ENCODE measurements at places on chromosomes 13 and 19. TPM values are rescaled to one million over a fixed set of nuclear protein-coding genes. Genes with fewer than 3 reads are reported as not detected.

Gene AP2S1
- total RNA-seq: 103 TPM

Gene RTBDN
- not detected for total RNA-seq

Gene CLIP3
- total RNA-seq: 10.7 TPM

Gene TDRD12
- total RNA-seq: 0.96 TPM

Gene YJU2
- 17.6 TPM for total RNA-seq

Gene TLE2
- total RNA-seq: 101 TPM

Gene TMPRSS9
- total RNA-seq: not detected

Gene CCNA1
- not detected for total RNA-seq

Gene C5AR1
- 14.3 TPM for total RNA-seq

Gene GRIN3B
- total RNA-seq: not detected

Gene ONECUT3
- total RNA-seq: not detected

GRCh38 chr19:44847144-44848035, 1.3 kb downstream of the NECTIN2 start:
- DNase-seq: peak; percentile 87

- DNase-seq: peak; percentile 72
Measured at GRCh38 chr19:2798733-2799132, 13.4 kb downstream of the THOP1 start.

DNA sequence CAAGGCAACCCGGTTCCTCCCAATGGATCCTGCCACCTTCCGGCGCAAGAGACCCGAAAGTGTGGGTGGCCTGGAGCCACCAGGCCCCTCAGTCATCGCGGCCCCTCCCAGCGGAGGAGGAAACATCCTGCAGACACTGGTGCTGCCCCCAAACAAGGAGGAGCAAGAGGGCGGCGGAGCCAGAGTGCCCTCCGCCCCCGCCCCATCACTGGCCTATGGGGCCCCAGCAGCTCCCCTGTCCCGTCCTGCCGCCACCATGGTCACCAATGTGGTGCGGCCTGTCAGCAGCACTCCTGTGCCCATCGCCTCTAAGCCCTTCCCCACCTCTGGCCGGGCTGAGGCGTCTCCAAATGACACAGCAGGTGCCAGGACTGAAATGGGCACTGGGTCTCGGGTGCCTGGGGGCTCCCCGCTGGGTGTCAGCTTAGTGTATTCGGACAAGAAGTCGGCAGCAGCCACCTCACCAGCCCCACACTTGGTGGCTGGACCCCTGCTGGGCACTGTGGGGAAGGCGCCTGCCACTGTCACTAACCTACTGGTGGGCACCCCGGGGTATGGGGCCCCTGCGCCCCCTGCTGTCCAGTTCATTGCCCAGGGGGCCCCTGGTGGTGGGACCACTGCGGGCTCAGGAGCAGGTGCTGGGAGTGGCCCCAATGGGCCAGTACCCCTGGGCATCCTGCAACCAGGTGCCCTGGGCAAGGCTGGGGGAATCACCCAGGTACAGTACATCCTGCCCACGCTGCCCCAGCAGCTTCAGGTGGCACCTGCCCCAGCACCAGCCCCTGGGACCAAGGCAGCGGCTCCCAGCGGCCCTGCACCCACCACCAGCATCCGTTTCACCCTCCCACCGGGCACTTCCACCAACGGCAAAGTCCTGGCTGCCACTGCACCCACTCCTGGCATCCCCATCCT, 11.2 kb upstream of the PRR19 start:
- DNase-seq: no peak

DNA sequence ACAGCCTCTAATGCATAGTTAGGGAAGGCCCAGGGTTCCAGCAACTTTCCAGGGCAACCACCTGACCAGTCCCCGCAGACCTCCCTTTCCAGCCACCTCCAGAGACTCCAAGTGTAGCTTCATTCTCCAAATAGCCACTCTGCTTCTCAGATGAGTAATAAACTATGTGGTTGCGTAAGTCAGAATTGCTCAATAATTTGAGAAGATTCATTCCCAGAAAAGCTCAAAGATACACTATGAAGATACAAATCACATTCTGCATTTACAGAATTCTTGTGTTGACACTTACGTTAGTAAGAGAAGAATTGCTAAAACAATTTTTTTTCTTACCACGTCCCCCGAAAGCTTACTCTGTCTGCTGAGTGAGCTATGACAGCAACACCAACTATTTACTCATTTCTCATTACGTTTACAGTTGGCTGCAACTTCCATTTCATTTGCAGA, 8.2 kb upstream of the LATS2 start:
- DNase-seq: no peak

GRCh38 chr13:35961461-35962220, 169.5 kb downstream of the DCLK1 start:
- no peak for DNase-seq

- DNase-seq: no peak
Measured at GRCh38 chr19:5664515-5664914, 15.8 kb downstream of the MICOS13 start.

- DNase-seq: peak; percentile 93
Measured at GRCh38 chr19:19203012-19203856, at the start of gene NR2C2AP. Gene NR2C2AP, minus strand, starts transcription at chr19:19203414. Its CDS starts 354 bp downstream, at chr19:19203060.

DNA sequence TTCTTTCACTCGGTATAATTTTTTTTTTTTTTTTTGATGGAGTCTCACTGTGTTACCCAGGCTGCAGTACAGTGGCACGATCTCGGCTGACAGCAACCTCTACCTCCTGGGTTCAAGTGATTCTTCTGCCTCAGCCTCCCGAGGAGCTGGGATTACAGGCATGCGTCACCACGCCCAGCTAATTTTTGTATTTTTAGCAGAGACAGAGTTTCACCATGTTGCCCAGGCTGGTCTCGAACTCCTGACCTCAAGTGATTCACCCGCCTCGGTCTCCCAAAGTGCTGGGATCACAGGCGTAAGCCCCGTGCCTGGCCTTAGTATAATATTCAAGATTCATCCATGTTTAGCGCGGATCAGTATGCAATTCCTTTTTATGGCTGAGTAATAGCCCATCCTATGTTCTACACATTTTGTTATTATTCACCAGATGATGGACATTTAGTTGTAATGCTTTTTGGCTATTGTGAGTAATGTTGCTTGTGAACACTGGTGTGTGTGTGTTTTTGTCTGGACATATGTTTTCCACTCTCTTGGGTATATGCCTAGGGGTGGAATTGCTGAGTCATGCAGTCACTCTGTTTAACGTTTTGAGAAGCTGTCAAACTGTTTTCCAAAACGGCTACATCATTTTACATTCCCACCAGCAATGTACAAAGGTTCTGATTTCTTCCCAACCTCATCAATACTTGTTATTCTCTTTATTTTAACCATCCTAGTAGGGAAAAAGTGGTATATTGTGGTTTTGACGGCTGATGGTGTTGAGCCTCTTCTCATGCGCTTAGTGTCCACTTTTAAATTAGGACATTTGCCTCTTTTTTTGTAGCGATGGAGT, 22.9 kb downstream of the PLEKHF1 start:
- DNase-seq: no peak

DNA sequence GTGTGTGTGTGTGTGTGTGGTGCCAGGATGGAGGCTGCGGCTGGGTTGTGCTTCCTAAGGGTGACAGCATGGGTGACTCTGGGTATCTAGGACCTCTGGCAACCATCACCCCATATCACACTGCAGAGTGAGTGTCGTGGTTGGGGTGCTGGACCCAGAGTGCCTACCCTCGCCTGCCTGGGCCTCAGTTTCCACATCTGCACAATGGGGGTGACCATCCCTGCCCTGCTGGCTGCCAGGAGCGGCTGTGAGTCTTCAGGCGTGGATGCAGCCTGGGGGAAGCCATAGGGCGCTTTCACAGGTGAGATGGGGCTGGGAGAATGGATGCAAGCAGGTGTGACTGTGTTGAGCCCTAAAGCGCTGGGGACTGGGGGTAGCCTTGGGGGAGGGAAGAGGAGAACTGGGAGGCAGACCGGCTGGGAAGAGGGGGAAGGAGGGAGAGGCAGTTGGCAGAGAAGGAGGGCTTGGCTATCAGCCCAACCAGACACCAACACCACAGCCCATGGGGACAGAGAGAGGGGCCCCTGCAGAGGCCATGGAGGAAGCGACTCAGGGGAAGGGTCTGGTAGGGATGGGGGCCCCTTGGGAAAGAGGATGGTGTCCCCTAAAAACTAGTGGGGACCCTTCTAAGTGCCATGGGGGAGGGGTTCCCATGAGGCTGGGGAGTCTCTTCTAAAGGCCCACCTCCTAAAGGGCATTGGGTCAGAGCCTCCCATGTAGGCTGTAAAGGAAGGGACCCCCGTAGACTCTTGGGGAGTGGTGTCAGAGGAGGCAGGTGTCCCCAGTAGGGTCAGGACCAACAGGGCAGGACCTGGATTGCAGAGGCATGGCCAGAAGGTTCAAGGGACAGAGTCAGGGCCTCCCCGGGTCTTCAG, 1.7 kb downstream of the PLPPR2 start:
- DNase-seq: no peak

DNA sequence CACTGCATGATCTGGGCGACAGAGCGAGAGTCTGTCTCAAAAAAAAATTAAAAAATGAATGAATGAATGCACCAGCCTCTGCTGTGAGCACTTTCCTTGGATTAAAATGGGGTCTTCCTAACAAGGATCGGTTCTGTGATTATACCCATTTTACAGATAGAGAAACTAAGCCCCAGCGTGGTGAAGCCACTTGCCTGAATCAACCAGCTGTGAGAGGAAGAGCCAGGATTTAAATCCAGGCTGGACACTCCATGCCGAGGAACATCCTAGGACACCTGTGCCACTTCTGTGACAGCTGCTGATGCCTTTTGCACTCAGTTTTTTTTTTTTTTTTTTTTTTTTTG, 14.1 kb downstream of the TLE5 start:
- no peak for DNase-seq

DNA sequence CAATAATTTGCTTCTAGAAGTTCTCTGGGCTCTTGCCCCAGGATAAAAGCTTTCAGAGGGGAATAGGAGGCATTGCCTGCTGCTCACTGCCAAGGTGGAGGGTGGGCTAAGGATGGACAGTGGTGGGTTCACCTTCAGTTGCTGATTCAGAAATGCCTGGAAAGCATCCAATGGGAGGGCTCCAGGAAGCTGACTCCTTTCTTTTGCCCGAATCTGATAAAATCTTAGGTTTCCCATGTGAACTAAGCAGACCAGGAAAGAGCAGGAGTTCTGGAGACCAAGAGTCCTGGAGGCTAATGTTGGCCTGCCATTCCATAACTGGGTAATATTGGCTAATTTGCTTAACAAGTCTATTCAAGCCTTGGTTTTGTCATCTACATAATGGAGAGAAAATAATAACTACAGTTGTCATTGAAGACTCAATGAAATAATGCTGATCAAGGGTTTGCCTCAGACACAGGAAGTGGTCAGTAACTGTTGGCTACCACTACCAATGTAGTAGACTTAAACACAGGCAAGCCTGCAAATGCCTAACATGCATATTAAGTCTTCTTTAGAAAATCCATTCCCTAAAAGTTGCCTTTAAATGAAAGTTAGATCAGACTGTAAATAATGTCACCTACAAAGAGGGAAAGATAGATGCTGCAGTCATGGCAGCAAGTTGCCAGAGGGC, 528.4 kb upstream of the NBEA start:
- no peak for DNase-seq

DNA sequence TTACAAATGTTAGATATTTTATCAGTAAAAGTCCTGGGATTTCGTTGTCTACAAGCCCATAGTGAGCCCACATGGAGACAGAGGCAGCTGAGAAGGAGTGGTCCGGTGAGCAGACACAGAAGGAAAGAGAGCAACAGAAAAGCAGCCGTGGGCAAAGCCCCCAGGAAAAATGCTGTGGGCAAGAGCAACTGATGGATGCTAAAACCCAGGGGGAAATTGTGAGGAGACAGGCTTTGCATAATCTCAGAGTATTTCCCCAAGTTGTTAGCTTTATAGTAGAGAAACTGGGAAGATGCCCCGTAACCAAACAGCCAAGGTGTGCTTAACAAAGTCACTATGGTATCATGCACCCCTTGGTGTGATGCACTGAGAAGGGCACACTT, 35.1 kb downstream of the GJA3 start:
- DNase-seq: no peak

GRCh38 chr19:2638417-2638940, 64.0 kb downstream of the GNG7 start:
- no peak for DNase-seq

- DNase-seq: no peak
Measured at GRCh38 chr13:30932481-30933353, at the start of gene TEX26. Gene TEX26, plus strand, starts transcription at chr13:30932656. Its CDS starts 60 bp downstream, at chr13:30932716.

GRCh38 chr13:37229931-37230330, 124.5 kb upstream of the CSNK1A1L start:
- DNase-seq: no peak

GRCh38 chr13:98468361-98468760, 108.5 kb downstream of the STK24 start:
- DNase-seq: no peak

DNA sequence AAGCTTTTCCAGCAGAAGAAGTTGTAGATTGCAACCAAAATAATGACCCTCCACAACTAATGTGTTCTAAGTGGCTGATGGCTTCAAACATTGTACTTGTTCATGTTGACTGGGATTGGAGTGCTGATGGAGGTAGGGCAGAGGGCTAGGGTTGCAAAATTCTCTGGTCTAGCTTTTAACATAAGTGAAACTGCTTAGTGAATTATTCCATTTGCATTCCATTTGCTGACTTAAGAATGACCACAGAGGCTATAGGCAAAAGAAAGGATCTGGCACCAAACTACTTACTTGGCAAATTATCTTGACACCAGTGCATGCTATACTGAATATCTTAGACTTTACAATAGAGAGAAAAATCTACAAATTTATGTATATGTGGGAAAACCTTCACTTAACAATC, 287.0 kb downstream of the FGF9 start:
- DNase-seq: no peak

GRCh38 chr19:49145573-49146407, 9.4 kb downstream of the HRC start:
- DNase-seq: peak; percentile 91

GRCh38 chr13:20156702-20157101, 4.2 kb downstream of the GJA3 start:
- no peak for DNase-seq

DNA sequence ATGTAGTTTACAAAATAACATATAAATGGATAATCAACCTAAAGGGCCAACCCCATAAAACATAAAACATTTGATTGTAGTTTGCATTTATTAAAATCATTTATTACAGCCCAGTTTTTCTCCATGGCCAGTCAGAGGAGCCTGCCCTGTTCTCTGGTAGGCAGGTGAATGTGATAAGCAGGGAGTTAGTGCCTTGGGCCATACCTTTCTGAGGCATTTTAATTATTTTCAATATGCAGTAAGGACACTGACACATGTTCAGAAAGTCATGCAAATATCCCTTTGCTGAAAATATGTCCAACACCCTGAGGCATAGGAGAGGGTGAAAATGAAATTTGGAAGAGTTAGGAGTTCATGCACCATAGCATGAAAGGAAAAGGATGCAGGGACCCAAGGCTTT, 242.6 kb upstream of the EDNRB start:
- DNase-seq: no peak
